ENCODE measurements at places on chromosomes 7 and 10.

- DNase-seq, result no peak
Measured at GRCh38 chr10:49534670-49535381, 4.1 kb downstream of the ERCC6 start.

DNA sequence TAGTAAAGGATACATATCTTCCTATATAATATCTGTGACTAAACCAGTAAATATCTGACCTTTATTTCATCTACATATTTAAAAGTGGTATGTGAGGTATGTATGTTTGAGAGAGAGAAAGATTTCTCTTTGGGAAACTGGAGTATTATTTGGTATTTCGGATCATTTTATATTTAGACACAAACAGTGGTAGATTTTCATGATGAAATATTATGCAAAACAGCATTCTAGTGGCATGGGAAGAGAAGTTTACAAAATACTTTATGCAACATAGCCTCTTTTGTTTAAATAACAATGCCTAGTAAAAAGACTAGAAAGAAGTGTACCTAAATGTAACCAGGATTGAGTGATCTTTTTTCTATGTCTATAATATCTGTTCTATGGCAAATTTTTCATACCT is 98.6 kb upstream of the TMEM168 start:
- no peak for DNase-seq

GRCh38 chr10:78442836-78443550 is 409.3 kb downstream of the RPS24 start:
- no peak for DNase-seq

GRCh38 chr10:117320050-117320665 is 55.1 kb downstream of the PDZD8 start:
- DNase-seq, result no peak

DNA sequence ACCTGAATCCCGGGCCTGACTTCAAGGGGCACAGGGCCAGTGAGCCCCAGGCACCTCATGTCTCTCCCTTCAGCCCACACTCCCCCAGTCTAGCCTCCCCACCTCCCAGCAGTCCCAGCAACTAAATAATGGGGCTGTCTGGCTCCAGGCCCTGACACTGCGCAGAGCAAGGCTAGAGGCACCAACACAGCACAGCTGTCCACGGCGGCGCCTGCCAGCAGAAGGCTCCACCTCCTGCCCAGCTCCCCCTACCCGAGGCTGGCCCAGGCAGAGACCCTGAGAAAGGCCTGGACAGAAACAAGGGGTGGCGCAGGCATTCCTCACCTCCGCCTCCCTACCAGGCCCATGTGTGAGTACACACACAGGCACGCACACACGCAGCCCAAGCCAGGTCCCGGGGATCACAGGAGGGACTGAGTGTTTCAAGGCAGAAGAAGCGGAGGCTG is 6.1 kb downstream of the KCNH2 start:
- no peak for DNase-seq

DNA sequence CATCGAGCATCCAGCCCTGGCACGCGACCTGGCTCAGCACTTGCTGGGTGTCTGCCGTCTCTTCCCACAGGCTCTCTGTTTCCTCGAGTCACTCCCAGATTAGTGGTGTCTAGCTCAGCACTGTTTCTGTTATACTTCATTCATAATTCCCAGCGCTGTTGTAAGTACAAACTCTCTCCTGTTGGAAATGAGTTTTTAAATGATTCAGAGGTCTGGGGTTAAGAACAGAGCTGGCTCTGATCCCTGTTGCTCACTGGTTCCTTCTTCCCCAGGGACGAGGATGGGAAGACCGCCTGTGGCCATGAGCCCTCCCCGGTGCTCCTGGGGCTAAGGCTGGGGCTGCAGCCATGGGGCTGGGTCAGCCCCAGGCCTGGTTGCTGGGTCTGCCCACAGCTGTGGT is 17.3 kb upstream of the C10orf95 start:
- DNase-seq, result no peak

GRCh38 chr7:49791088-49791741 is 17.8 kb downstream of the VWC2 start:
- DNase-seq, result no peak

GRCh38 chr7:24812305-24812945 is 55.2 kb upstream of the GSDME start:
- no peak for DNase-seq

- DNase-seq, result no peak
Measured at GRCh38 chr7:128206747-128207500, 34.2 kb upstream of the LEP start.

DNA sequence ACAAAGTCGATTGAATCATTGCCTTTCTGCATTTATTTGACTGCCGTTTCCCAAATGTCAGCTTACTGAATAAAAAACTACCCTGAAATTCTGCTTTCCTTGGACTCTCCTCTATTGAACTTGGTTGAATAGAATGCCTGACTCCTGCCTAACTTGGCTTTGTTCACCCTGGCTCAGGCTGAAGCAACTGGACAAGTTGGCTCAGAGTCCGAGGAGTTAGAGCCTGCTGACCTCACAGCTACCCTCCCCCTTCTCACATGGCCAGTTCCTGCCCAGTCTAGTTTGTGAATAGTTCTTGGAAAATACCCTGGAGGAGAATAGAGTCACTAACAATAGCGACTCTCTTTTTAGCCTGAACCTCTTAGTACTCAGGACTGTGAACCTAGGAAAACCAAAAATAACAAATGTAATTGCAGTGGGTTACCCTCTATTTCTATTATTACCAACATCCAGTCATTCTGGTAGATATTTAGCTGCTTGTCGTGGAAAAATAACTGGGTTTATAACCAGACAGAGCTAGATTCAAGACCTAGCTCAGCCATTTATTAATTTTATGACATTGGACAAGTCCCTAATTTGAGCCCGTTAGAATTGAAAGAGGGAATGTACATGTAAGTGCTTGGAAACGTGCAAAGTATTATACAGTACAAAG is 17.3 kb upstream of the NRBF2 start:
- peak; percentile 48 for DNase-seq

DNA sequence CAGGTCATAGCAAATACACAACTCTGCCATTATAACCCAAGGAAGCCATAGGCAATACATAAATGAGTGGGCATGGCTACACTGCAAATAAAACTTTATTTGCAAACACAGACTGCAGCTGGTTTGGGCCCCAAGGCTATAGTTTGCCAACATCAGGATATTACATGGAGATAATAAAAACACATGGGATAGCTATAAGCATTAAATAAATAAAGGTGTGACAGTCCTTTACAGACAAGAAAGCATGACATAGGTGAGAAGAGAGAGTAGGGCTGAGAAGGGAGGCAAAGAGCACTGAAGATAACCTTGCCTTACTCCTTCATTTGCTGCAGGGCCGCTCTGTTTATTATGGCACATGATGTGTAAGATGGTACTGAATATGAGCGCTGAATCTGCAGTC is 135.1 kb upstream of the GHITM start:
- no peak for DNase-seq

- no peak for DNase-seq
Measured at GRCh38 chr7:140684066-140684950, 11.6 kb downstream of the ADCK2 start.

GRCh38 chr7:152103691-152104090 is 78.2 kb downstream of the GALNT11 start:
- no peak for DNase-seq

- DNase-seq, result no peak
Measured at GRCh38 chr7:155466814-155467733, 9.1 kb downstream of the EN2 start.

GRCh38 chr10:86295351-86295750 is 71.2 kb downstream of the GRID1 start:
- DNase-seq, result no peak

DNA sequence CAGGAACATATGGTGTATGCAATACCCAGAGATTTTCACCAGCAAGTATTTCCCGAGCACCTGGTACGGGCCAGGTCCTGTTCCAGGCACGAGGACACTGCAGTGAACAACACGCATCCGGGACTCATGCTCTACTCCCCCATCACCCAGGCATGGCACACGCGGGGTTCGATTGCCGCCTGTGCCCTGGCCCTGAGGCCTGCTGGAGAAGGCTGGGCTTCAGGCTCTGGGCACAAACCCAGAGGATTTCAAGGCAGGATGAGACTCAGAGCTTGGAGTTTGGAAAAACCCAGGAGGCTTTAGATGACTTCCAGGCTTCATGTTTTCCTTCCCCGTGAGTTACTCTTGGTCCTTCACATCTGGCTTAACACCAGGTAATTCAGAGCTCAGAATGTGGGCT is 143.5 kb downstream of the NEURL1 start:
- DNase-seq, result no peak

GRCh38 chr10:84392181-84392580 is 63.8 kb downstream of the CCSER2 start:
- DNase-seq, result no peak

DNA sequence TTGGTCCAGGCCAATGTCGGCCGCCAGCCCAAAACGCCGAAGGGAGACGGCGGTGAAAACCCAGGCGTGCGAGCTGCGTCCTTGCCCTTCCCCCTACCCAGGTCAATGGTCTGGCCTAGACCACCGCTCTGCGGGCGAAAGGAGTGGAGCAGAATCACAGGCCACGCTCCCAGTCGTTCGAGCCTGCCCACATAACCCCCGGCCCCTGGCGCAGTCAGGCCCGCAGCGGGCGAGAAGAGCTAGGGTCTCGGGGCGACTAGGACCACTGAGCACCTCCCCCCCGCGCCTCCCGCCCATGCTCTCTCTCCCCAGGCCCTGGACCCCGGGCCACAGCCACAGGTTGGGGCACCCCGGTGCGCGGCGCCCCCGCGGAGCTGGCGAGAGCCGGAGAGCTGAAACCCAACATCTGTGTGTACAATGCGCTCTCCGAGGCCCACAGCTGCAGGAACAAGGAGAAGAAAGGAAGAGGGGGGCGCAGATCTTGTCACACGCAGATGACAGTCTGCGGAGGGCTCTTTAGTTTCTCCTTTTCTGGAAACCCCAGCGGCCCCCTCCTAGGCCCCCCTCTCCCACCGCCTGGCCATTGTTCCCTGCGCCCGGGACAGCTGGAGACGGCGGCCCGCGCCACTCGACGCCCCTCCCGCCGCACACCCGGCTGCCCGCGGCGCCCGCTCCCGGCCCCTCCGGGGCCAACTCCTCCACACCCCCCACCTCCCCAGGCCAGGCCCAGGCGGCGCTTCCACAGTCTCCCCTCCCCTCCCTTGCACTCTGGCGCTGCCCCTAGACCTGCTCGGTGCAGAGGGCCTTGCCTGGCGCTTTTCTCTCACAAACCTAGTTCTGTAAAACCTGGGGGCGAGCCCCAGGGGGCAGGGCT is 355.0 kb downstream of the DNAJB6 start:
- no peak for DNase-seq

GRCh38 chr7:151003572-151003971 is 12.8 kb downstream of the NOS3 start:
- no peak for DNase-seq

DNA sequence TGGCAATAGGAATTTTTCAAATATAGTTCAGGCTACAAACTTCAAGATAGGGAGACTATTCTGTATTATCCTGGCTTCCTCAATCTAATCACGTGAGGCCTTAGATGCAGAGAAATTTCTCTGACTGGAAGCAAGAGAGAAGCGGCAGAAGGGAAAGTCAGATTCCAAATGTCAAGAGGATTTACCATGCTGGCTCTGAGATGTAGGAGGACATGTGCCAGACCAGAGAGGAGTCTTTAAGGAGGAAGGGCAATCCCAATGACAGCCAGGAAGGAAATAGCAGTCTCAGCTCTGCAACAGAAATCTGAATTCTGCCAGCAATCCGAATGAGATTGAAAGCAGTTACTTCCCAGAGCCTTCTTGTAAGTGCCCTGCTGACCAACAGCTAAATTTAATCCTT is 57.4 kb downstream of the NUTM2E start:
- no peak for DNase-seq

DNA sequence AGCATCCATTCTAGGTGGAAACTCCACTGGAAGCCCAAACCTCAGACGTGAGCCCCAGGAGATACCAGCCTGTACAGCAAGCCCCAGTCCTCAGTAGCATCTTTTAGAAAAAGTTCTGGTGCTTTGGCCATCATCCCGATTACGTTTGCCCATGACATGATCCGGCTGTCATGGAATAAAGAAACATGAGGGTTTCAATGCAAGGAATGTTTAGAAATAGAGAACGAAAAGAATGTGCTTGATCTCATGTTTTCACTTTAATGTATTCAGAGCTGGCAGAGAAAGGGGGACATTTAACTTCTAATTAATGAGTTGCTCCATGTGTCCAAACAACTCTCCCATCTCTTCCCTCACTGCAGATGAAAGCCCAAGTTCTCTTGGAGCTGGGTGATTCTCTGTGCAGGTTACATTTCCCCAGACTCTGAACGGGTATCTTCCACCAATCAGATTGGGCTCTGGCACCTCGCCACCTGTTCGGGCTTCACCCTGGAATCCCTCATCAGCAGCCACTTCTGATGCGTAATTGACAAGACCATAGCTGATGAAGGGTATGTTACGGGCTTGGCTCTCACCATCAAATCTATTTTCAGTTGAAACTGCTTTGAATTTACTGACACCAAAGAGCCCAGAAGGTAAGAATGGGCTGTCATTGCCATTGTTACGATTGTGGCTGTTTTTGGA is 165.3 kb downstream of the PLXNA4 start:
- no peak for DNase-seq

DNA sequence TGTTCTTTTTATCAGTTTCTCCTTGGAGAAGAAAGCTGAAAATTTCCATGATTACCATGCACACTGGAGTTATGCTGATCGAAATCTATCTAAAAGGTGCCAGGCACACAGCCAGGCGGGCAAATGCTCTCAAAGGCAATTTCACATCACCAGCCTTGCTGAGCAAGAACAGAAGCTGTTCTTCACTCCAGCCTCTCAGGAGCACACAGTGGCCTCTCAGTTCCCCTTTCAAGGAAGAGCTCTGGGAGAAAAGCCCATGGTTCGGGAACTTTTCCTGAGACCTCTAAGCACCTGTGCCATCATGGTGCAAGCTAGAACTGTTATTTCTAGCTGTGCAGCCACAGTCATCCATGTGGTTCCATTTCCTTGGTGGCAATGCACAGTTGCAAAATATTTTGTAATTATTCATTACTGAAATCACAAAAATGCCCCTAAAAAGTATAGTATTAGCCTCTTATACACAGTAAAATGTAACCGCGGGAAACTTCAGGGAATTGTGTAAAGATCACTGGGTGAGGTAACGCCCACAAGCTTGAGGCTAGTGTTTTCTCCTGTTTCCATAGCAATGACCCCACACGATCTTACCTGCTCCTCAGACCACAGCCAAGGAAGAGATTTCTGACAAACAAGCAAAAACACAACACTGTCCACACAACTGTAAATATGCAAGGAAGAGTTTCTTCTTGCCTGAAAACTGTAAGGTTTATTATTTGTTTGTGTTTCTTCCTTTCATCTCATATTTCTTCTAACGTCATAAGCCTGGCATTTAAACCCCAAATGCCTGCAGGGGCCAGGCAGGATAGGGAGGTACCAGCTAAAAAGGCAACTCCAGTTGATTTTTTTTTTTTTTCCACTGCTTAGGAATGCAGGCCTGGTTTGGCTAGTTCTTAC is 121.2 kb downstream of the FAM107B start:
- no peak for DNase-seq

GRCh38 chr7:143303733-143304132 is 12.2 kb upstream of the CLCN1 start:
- DNase-seq, result no peak

GRCh38 chr10:72012796-72013195 is 48.6 kb downstream of the CHST3 start:
- no peak for DNase-seq

Measured in omental fat pad (tissue), 4 donors.